Glutamatergic neuron (in vitro differentiated cells): ENCODE measurements at places on chromosomes 6 and 20. TPM values are rescaled to one million over a fixed set of nuclear protein-coding genes. Genes with fewer than 3 reads are reported as not detected.

ID4 gene
- total RNA-seq = 6.3 TPM

CCDC167 gene
- 58.4 TPM for total RNA-seq

SOX4 gene
- 269 TPM for total RNA-seq

HTR1E gene
- 0.34 TPM for total RNA-seq

KCNK15 gene
- total RNA-seq = 0.22 TPM
